ENCODE measurements at places on chromosomes 3 and 15.
A peak's percentile ranks its signal among the peaks of the same experiment; 100 is the strongest.

DNA sequence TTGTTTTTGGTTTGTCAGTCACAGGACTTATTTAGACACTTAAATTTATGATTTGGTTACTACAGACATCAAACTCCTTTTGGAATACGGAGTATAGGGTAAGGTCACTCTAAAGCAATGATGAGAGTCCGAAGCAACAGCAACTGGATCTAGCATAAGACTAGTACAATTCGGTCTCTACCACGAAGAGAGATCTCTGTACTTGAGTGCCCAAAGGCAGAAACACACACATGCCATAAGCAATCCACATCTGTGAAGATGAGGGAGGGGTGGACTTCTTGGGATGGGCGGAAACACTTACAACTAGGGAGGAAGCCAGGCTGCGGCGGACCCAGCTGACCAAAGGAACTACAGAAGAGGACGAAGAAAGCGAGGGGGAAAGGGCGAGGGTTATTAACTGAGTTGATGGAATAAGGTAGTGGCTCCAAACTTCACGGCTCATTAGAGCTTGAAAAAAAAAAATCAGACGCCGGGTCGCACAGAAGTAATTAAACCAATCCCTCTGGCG lies 595 bp downstream of the DPH6 start:
- DNase-seq: no peak

DNA sequence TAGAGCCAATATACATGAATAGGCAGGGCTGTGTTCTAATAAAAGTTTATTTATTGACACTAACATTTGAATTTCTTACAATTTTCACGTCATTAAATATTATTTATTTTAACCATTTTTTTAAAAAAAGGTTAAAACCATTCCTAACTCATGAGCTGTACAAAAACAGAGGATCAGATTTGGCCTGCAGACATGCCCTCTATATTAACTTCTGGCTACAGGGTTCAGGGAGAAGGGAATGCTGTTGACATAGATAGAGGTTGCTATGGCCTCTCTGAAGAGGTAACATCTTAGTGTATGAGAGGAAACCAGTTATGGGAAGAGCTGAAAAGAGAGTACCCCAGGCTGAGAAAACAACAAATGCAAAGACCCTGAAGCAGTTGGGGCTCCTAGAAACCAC lies 19.1 kb upstream of the RAP2B start:
- DNase-seq: no peak

- DNase-seq: no peak
These were observed 115.4 kb upstream of the RAD18 start for GRCh38 chr3:9078561-9079240.

- DNase-seq: peak; percentile 33
These were observed 43.1 kb upstream of the SLC25A36 start for GRCh38 chr3:140898340-140899180.

GRCh38 chr3:102715030-102715697 lies 280.3 kb downstream of the ZPLD1 start:
- DNase-seq: no peak

DNA sequence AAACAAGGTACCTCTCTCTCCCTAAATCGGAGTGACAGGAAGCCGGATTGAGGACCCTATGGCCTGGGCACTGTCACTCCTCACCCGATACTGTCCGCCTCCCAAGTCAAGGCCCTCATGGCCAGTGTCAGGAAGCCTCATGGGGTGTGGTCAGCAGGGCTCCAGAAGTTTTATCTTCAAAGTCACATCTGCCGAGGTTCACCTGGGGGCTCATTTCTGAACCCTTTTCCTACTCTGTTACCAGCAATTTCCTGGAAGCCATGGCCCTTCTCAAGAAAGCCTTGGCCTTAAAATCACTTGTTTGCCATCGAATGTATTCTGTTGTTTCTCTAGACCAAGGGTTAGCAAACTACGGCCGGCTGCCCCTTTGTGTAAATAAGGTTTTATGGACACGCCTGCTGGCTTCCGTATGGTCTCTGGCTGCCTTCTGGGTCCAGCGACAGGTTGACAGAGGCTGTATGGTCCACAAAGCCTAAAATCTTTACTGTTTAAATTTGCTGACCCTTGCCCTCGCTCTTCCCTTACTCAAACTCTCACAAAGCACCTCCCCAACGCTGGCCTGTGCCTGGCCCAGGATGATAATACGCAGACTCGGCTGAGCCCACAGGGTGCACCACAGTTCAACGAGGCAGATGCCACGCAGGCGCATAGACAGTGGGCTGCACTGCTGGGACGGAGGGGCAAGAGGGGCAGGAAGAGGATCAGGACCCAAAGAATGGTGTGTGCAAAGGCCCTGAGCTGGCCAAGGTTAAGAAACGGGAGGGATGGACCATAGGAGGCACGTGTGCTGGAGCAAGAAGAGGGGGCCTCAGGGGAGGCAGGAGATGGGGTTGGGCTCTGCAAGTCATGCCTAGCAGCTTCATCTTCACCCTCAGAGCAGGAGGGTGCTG lies 24.7 kb upstream of the DUSP7 start:
- DNase-seq: no peak

GRCh38 chr3:128532012-128532983 lies 39.3 kb upstream of the GATA2 start:
- DNase-seq: no peak

GRCh38 chr3:116233711-116234357 lies 211.5 kb downstream of the LSAMP start:
- no peak for DNase-seq

GRCh38 chr3:32113566-32113965 lies 7.1 kb downstream of the GPD1L start:
- no peak for DNase-seq

- no peak for DNase-seq
These were observed 12.1 kb upstream of the FBLN2 start for GRCh38 chr3:13536832-13537231.

DNA sequence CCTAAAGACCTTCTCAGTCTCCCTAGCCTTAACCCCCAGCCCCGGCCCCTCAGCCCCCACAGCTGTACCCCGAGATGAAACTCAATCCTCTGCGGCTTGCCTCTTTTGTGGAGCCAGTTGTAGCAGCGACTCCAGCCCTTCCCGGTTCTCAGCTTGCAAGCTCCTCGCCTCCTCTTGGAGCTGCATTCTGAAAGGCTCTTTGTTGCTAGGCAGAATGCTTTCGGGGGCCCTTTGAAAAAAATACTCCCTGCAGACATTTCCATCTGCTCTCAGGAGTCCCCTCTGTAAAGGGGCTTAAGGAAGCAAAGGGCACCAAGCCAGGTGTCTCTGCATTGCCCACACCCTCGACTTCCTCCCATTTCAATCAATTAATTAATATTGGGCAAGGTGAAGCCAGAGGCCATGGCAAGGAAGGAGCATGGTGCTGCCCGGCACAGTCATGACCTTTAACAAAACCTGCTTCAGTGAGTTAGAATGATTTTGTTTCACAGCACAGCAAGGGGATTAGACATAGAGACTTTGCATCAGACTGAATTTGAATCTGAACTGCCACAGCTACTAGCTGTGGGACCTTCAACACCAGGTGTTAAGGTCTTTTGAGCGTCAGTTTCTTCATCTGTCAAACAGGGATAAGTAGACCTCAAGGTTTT lies 65.5 kb downstream of the SRGAP3 start:
- DNase-seq: no peak

DNA sequence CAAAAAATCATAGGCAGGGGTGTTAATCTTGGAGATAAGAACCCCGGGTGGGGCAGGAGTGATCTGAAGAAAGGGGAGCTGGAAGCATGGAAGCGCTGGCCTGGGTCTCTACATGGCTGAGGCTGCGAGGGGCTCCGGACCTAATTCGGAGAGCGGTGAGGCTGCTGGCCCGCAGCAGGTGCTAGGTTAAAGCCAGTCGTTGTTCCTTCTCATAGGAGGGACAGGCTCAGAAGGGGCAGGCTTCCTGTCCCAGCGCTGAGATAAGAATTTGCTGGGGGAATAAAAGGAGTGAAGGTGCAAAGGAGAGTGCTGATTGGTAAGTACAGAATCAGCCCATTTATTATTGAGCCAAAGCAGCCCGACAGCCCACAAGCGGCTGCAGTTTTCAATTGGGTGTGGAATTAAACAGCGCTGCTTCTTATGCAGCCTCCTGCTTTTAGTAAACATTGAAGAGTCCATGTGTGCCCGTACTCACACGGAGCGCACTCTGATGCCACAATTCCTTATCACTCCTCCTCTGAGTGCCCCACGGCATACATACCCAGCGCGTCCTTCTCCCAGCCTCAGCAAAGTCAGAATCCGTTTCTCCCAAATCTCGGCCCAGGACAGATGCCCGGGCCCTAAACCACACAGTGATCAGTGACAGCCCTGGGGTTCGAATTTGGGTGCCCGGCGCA lies 17.1 kb downstream of the CHST13 start:
- no peak for DNase-seq

- peak; percentile 83 for DNase-seq
These were observed at the start of gene ERICH6 for GRCh38 chr3:150703756-150704344. Gene ERICH6, minus strand, starts transcription at chr3:150703920. Its CDS starts 22 bp downstream, at chr3:150703898.

- DNase-seq: no peak
These were observed 13.1 kb upstream of the NR1I2 start for GRCh38 chr3:119768668-119769393.

DNA sequence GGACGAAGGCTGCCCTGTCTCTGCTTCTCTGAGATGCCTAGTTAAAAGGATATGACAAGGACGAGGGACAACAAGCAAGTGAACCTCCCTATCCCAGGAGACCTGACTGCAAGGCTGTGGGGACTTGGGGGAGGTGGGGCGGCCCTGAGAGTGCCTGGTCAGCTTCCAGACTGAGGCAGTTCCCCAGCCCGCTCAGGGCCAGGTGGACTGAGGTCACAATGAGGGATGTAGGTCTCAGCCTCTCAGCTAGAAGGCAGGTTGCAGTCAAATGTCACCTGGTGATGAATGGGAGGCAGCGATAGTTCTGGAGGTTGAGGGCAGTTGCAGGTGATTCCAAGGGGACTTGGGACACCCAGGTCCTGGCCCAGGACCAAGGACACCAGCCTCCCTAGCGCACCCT lies 30.6 kb downstream of the TKT start:
- no peak for DNase-seq

DNA sequence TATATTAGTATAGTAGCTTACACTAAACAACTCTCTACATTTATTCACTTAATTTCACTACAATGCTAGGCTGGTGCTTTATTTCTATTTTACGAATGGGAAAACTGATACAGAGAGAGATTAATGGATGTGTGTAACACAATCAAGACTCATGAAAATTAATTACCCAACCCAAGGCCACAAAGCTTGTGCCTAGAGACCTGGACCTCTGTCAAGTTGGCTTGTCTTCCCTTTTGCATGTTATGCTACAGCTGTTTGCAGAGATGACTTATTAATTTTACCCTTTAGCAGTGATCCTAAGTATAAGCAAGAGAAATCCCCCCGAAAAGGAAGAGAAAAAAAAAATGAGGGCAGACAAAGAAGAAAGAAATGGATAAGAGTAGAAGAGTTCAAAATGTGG lies 162.5 kb downstream of the C3orf38 start:
- no peak for DNase-seq

DNA sequence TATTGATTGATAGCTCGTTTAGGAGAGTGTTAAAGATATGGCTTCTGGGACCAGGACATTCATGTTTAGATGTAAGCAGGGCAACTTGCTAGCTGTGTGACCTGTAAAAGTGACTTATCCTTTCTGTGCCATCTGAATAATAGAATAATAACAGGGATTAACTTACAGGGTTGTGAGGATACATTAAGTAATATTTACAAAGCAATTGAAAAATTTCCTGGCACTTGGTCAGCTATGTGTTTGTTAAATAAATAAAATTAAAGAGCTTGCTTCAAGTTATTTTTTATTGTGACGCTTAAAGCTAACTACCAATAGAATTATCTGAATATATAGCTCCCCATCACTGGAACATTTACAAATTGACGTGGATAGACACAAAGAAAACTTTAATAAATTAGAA lies 287.9 kb upstream of the CDIN1 start:
- DNase-seq: no peak

DNA sequence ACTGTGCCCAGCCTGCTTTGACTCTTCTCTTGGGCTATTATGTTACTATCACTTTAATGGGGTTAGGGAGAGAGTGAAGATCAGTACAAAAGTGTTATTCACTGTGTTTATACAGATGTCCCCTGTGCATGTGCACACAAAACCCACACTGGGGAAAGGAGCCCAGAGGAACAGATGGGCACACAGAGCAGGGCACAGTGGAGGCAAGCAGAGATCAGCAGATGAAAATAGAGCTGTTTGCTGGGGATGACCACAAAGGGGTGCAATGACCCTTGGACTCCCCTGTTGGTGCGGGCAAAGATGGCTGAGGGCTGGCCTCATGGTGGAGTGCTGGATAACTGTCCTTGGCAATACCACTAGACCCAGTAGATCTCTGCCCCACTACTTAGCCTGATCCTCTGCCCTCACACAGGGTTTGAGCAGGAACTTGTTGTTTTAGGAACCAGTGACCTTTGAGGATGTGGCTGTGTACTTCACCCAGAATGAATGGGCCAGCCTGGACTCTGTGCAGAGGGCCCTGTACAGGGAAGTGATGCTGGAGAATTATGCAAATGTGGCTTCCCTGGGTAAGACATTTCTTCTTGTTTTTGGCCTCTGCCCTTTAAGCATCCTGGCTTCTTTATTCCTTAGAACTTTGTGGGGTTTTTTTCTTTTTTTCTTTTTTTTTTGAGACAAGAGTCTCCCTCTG lies 5.3 kb downstream of the ZNF620 start:
- no peak for DNase-seq

DNA sequence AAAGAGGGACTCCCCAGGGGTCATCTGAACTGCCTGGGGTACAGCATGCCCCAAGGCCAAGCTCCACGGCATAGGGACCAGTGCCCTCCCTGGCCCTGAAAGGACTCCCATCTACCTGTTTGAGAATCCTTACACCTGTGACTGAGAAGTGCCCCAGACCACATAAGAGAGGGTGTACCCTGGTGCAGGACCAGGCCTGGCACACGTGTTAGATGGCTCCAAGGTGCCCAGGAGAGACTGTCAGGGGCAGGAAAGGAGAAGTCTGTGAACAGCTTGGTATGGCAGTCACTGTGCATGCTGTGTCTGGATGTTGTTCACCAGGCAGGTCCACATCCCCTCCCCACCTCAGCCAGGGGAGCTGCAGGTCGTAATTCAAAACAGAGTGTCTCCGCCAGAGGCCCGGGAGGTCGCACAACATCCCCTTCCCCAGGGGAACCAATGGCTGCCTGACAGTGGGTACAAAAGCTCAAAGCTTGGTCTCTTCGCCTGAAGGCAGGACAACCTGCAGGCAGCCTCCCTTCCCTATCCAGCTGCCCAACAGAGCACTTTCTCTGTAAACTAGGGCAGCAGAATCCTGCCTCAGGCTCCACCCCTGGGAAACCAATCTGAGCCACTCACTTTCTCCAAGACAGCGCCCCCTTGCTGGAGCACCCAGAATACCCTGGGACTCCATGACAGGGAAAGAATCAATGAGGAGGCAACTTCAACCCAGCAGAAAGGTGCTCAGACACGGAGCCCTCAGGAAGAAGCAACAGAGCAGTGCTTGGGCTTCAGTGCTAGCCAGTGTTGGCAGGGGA lies 3.9 kb downstream of the NUP210 start:
- DNase-seq: peak; percentile 10

GRCh38 chr3:159528251-159528895 lies 460.3 kb upstream of the IL12A start:
- no peak for DNase-seq

DNA sequence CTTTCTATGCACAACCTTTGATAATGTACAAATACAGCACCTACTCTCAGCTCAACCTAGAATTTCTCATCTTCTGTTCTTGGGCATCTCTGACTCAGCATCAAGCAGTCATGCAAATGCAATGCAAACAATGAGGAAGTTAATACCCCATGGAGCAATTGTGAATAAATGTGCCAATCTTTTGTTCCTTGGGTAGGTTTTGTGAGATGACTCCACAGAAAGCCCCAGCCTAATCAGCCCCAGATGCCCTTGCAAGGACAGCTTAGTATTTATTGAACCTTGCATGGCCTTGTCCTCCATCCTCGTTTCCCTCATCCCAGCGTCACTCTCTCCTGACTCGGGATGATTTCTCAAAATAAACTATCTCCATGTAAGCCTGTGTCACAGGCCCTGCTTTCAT lies 494.7 kb upstream of the NECTIN3 start:
- no peak for DNase-seq
